ENCODE measurements at places on chromosomes 4 and X.

- H3K4me3 ChIP-seq, result no peak overlapping the region
- H3K27me3 ChIP-seq, result no peaks in the 10 kb centered on the region
- no peak for DNase-seq
- H3K4me1 ChIP-seq, result no peaks in the 10 kb centered on the region
- no peak overlapping the region for H3K27ac ChIP-seq
Observed at GRCh38 chrX:7362111-7362510, 214.2 kb upstream of the PUDP start.

DNA sequence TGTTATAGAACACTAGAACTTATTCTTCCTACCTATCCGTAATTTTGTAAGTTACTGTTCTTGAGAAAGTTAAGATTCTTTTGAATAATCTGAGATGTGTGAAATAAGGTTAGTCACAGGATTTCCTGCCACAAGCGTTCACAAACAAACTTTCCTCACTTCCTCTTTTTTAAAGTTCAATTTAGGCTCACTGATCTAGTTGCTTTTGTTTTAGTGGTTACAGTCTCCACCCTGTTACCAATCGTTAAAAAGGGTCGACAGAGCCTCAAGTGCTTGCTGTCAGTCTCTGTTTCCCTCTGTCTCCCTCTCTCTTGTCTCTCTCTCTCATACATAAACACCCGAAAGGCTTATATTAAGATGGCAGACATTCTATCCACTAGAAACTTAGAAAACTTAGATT, 35.9 kb upstream of the STK26 start:
- H3K4me3 ChIP-seq, result no peak overlapping the region
- H3K27ac ChIP-seq, result no peak overlapping the region
- H3K4me1 ChIP-seq, result no peaks in the 10 kb centered on the region
- H3K27me3 ChIP-seq, result no peaks in the 10 kb centered on the region
- no peaks in the 10 kb centered on the region for H3K36me3 ChIP-seq

- H3K27ac ChIP-seq, result no peak overlapping the region
- H3K36me3 ChIP-seq, result no peaks in the 10 kb centered on the region
- no peaks in the 10 kb centered on the region for H3K4me1 ChIP-seq
- no peak for DNase-seq
Observed at GRCh38 chr4:120769227-120769626, 153.3 kb downstream of the PRDM5 start.

GRCh38 chr4:25531272-25531671, 124.4 kb upstream of the SLC34A2 start:
- no peak overlapping the region for H3K27ac ChIP-seq
- no peak overlapping the region for H3K4me3 ChIP-seq
- H3K27me3 ChIP-seq, result no peaks in the 10 kb centered on the region
- no peaks in the 10 kb centered on the region for H3K4me1 ChIP-seq

- no peaks in the 10 kb centered on the region for H3K27me3 ChIP-seq
- H3K36me3 ChIP-seq, result no peaks in the 10 kb centered on the region
- H3K27ac ChIP-seq, result no peak overlapping the region
- H3K4me3 ChIP-seq, result no peak overlapping the region
- no peaks in the 10 kb centered on the region for H3K4me1 ChIP-seq
- no peak for DNase-seq
Observed at GRCh38 chrX:13254076-13254785, 65.6 kb downstream of the ATXN3L start.

DNA sequence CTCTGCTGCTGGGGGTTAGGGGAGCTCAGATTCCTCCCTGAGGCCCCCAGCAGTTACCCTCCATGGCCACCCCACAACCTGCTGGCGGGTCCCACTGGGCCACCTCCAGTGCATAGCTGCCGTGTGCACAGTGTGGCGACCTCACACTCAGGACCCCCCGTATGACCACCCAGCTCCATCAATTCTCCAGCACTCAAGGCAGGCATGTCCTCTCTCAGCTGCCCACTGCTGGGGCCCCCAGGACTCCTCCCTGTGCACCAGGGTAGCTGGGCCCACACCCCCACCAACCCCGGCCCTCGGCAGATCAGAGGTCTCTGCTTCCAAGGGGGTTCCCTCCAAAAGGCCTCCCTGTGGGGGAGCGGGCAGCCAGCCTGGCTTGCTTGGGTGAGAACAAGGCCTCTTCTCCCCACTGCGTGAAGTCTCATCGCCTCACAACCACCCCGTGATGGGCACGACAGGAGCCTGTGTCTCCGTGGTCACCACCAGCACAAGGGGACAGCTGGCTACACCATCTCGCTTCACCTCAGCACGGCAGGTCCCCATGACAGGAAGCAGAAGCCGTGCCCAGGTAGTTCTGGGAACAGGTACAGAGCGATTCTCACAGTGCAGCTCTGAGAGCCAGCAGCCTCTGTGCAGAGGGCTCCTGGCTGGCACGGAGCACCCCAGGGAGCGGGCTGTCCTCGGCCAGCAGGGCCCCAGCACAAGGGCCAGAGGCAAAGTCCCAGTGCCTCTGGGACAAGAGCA, 4.6 kb upstream of the HAUS3 start:
- H3K27ac ChIP-seq, result no peak overlapping the region
- H3K27me3 ChIP-seq, result no peaks in the 10 kb centered on the region

DNA sequence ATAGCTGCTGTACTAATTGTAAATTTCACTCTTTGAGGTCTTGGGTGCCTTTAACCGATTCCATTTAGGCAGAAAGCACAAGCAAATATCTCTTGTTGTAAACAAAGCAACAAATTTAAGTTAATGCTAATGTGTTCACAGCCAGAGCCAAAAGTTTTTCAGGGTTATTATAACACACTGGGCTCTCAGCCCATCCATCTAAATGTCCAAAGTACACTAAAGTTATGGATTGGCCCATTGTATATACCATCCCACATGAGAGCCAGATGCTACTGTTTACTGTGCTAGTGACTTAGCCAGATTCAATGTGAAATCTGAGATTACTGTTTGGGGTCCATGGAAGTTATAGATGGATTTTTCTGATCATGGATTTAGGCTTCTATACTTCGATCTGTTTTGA, 186.7 kb downstream of the LARP7 start:
- no peak overlapping the region for H3K27ac ChIP-seq
- no peak overlapping the region for H3K4me3 ChIP-seq
- H3K36me3 ChIP-seq, result no peaks in the 10 kb centered on the region
- H3K27me3 ChIP-seq, result no peaks in the 10 kb centered on the region

GRCh38 chr4:177391953-177392352, 50.3 kb downstream of the AGA start:
- no peak overlapping the region for H3K4me3 ChIP-seq
- no peaks in the 10 kb centered on the region for H3K36me3 ChIP-seq
- no peaks in the 10 kb centered on the region for H3K4me1 ChIP-seq
- H3K27ac ChIP-seq, result no peak overlapping the region

GRCh38 chr4:20403290-20403689, 151.6 kb downstream of the SLIT2 start:
- no peak overlapping the region for H3K4me3 ChIP-seq
- DNase-seq, result no peak
- no peaks in the 10 kb centered on the region for H3K27me3 ChIP-seq
- H3K4me1 ChIP-seq, result no peaks in the 10 kb centered on the region

DNA sequence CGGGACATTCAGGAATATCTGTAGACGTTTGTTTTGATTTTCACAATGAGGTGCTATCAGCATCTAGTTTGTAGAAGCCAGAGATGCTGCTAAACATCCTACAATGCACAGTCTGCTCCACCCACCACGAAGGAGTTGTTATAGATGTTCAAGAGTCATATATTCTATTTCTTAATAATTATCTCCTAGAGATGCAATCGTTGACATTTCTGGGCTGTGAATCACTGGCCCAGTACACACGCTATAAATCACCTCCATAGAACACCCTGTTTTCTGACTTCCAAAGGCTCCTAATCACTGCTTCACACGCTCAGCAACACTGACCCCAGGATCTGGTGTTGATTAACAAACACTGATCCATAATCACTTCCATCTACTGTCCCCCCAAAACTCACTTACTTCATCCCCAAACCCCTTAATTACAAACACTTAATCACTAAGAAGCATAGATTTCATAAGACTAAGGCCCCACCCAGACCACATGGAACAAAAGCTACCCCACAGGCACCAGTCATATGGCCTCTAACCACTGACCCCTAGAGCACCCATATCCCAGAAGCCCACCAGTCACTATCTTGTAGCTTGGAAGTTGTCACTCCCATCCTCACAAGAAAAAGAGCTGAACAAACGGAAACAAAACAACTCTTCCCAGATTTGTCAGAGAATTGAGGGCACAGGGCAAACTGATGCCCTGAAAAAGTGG, 31.7 kb upstream of the ZNF41 start:
- no peak for DNase-seq
- H3K4me3 ChIP-seq, result no peak overlapping the region
- H3K4me1 ChIP-seq, result no peaks in the 10 kb centered on the region
- no peaks in the 10 kb centered on the region for H3K27me3 ChIP-seq

- H3K4me1 ChIP-seq, result peaks cover 2% of the 10 kb centered on the region
- H3K4me3 ChIP-seq, result no peak overlapping the region
- DNase-seq, result no peak
- H3K27me3 ChIP-seq, result no peaks in the 10 kb centered on the region
- H3K36me3 ChIP-seq, result no peaks in the 10 kb centered on the region
- no peak overlapping the region for H3K27ac ChIP-seq
Observed at GRCh38 chr4:158770671-158771070, 1.8 kb downstream of the FNIP2 start.

- no peaks in the 10 kb centered on the region for H3K4me1 ChIP-seq
- no peaks in the 10 kb centered on the region for H3K27me3 ChIP-seq
- no peaks in the 10 kb centered on the region for H3K36me3 ChIP-seq
- no peak overlapping the region for H3K4me3 ChIP-seq
- no peak for DNase-seq
- H3K27ac ChIP-seq, result no peak overlapping the region
Observed at GRCh38 chr4:158541506-158541905, 19.8 kb downstream of the RXFP1 start.

Measured in iPS DF 6.9 (cell line).